Forelimb muscle (tissue), 1 donor: ENCODE measurements at places on chromosomes 3 and 15.

GRCh38 chr3:57803647-57804081 lies 47.6 kb downstream of the SLMAP start:
- peak; percentile 32 for DNase-seq

GRCh38 chr15:88613074-88613944 lies 7.8 kb upstream of the AEN start:
- no peak for DNase-seq

GRCh38 chr3:16477056-16477455 lies 36.4 kb downstream of the RFTN1 start:
- no peak for DNase-seq

- DNase-seq: no peak
Measured at GRCh38 chr3:143731776-143732175, 116.5 kb downstream of the SLC9A9 start.

- DNase-seq: no peak
Measured at GRCh38 chr15:25649390-25649789, 210.6 kb upstream of the UBE3A start.
